ENCODE measurements at places on chromosomes 6 and 20.

- no peak for DNase-seq
These were observed 149.7 kb downstream of the AHI1 start for GRCh38 chr6:135347887-135348286.

DNA sequence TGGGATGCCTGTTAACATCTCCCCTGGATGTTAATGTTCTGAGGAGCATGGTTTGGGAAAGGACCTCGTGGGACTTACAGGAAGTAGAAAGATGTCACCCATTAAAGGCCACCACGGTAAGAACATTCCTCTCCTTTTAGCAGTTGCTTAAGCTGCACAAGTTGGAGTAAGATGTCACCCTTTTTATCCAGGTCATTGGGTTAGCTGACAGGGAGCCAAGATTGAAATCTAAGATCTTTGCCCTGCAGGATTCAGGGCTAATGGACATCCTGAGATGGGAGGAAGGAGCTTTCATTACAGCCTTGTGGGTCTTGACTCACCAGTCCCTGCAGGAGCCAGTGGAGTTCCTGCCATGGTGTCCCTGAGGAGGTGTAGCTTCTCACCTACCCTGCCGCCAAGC is 22.1 kb downstream of the PABPC1L start:
- DNase-seq, result no peak

- no peak for DNase-seq
These were observed 12.2 kb upstream of the TBC1D20 start for GRCh38 chr20:474581-474980.

DNA sequence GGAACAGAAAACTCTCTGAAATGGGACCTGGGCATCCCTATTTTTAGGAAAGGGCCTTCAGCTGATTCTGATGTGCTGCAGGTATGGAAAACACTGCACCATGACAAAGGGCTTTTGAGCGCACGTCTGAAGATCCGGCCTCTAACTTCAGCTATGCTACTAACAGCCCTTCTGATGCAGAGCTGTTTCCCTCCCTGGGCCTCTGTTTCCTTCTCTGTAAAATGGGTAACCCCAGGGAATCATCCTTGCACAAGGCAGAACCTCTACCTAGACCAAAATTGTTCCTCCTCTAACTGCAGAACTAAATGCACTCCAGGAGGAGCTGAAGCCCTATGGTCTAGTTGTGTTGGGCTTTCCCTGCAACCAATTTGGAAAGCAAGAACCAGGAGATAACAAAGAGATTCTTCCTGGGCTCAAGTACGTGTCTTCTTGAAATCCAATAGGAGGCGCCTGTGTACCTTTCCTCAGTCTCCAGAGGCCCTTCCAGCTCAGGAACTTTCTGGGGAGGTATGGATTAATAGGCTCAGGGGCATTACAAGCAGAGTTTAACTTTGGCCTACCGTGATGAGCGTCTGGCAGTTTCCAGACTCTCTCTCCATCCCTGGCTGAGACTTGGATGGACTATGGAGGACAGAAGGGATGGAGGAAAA is 5.9 kb downstream of the GPX5 start:
- no peak for DNase-seq

- DNase-seq, result no peak
These were observed 730.4 kb downstream of the C6orf118 start for GRCh38 chr6:164579035-164579434.

DNA sequence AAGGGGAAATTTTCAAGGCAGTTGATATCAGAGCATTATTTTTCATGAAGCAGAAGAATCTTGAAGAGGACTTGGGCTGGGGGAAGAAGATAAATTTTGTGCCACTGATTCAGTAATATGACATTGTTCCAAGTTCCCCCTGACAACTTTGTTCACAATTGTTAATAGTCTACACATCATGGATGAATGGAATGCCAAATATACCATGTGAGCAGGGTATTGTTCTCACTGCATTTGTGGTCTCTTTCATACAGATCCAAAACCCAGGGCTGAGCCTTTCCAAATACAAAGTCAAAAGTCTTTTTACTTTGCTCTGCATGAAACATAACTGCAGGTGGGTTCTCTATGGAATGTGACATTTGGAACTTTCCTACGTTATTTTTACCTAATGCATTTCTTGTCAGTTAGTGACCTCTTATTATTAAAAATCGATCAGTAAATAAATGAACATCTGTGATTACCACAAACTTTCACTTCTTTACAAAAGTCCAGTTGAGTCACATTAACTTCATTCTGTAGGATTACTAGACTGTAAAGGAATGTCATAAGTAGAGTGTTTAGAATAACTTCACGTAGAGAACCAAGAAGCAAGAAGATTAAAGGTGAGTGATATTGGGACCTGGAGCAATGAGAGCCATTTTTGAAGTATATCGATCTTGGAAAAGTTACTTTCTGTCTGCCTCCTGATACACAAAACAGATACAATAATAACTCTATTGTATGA is 100.9 kb downstream of the RCAN2 start:
- DNase-seq, result no peak

- DNase-seq, result peak; percentile 54
These were observed 200.6 kb downstream of the GMPR start for GRCh38 chr6:16438718-16439591.

GRCh38 chr6:38480036-38480435 is 159.7 kb downstream of the BTBD9 start:
- DNase-seq, result no peak

DNA sequence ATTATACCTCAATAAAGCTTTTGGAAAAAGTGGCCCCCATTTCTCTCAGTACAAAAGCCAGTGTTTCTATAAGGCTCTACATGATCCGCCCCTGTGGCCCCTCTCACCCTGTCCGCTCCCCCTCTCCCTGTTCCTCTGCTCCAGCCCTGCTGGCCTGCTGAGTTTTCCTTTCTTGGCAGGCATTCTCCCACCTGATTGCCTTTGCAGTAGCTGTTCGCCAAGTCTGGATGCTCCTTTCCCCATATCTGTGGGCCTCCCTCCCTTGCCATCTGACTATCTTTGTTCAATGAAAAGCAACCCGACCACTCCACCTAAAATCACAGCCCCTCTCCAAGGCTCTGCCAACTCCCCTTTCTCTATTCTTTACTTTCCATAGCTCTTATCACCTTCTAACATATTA is 33.2 kb downstream of the CDH22 start:
- DNase-seq, result no peak

GRCh38 chr6:84526631-84527030 is 237.8 kb downstream of the TBX18 start:
- peak; percentile 17 for DNase-seq

GRCh38 chr20:25249198-25249931 is 1.5 kb downstream of the PYGB start:
- DNase-seq, result no peak

- no peak for DNase-seq
These were observed 405.5 kb downstream of the UTRN start for GRCh38 chr6:144690666-144691065.

GRCh38 chr20:44973053-44973452 is 6.7 kb downstream of the STK4 start:
- DNase-seq, result no peak

GRCh38 chr6:116969211-116969863 is 92.3 kb downstream of the RFX6 start:
- peak; percentile 44 for DNase-seq

GRCh38 chr20:51029963-51030920 is 7.3 kb upstream of the KCNG1 start:
- no peak for DNase-seq

- no peak for DNase-seq
These were observed 21.4 kb downstream of the UBE3D start for GRCh38 chr6:83044091-83044768.

- DNase-seq, result no peak
These were observed 504.5 kb downstream of the HDGFL1 start for GRCh38 chr6:23073821-23074220.

DNA sequence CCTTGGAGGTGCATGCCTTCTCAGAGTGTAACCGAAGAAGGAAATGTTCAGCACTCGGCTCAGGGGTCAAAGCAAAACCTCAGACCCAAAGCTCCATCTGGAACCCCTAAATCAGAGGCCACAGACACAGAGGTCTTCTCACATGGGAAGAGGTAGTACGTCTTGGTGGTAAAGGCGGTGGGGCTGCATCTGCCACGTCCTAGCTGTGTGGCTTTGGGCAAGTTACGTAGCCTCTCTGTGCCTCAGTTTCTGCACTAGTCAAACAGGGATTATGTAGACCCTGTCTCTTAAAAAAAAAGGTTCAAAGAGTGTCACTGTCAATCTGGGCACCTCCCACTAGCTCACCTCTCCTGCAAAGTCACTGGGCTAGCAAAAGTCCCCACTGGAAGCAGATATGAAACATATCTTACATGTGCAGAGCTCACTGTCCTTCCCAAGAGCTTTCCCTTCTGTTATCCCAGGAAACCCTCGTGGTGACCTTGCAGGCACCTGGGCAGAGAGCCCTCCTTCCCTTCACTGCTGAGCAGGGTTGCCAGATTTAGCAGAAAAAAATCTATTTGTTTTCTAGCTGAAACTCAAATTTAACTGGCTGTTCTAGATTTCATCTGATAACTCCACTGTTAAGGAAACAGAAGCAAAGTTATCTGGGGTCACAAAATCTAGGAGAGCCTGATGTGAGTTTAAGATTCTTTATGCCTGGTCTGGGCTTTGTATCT is 18.0 kb upstream of the NAA20 start:
- no peak for DNase-seq

GRCh38 chr20:43178080-43178479 is 11.6 kb downstream of the PTPRT start:
- no peak for DNase-seq

- DNase-seq, result no peak
These were observed 6.9 kb downstream of the ABCC10 start for GRCh38 chr6:43434001-43434840.

DNA sequence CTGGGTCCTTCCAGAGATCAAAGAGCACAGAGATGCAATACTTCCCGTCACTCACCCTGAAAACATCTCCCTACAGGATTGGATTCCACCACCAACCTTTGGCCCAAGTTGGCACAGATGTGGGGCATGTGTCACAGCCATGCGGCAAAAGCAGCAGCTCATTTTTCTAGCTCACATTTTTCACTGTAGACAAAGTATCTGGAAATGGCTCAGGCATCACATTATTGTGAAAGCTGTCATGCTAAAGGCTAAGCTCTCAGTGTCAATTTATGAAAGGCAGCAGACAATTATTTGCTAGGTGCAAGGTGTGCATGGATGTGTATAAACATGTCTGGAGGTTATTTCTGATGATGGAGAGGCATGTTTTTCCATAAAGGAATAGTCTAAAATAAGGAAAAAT is 248.8 kb upstream of the PRND start:
- no peak for DNase-seq

- no peak for DNase-seq
These were observed 324.9 kb upstream of the CITED2 start for GRCh38 chr6:139699335-139699734.

DNA sequence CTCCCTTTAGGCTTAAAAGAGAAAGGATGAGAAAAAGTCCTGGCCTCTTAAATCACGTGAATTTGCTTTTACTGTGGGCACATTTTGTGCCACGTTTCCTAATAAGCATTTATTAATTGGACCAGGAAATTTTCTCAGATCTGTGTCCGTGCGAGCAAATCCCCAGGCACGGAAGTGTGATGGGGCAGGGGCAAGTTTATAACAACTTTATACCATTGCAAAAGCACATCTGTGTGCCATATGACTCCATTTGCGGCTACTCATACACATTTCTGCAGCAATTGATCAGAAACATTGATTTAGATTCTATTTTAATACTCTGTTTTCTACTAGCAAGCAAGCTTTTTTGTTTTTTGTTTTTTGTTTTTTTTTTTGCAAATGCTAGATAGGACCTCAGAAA is 373.2 kb downstream of the TAF4 start:
- DNase-seq, result no peak

GRCh38 chr20:48287021-48287494 is 501.8 kb upstream of the SULF2 start:
- DNase-seq, result no peak

- no peak for DNase-seq
These were observed 70.2 kb downstream of the GPR6 start for GRCh38 chr6:110048221-110048875.

DNA sequence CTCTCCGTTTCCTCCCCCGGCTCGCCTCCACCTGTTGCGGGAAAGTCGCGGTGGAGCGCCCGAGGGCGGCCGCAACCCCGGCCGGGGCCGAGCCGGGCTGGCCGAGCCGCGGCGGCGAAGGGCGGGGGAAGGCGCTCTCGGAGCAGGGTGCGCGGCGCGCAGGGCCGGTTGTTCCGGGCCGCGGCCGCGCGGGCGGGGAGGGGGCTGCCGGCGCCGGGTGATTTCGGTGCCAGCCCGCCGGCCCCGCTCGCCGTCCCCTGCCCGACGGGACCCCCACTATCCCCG is 235 bp downstream of the MAP7 start:
- DNase-seq, result no peak

DNA sequence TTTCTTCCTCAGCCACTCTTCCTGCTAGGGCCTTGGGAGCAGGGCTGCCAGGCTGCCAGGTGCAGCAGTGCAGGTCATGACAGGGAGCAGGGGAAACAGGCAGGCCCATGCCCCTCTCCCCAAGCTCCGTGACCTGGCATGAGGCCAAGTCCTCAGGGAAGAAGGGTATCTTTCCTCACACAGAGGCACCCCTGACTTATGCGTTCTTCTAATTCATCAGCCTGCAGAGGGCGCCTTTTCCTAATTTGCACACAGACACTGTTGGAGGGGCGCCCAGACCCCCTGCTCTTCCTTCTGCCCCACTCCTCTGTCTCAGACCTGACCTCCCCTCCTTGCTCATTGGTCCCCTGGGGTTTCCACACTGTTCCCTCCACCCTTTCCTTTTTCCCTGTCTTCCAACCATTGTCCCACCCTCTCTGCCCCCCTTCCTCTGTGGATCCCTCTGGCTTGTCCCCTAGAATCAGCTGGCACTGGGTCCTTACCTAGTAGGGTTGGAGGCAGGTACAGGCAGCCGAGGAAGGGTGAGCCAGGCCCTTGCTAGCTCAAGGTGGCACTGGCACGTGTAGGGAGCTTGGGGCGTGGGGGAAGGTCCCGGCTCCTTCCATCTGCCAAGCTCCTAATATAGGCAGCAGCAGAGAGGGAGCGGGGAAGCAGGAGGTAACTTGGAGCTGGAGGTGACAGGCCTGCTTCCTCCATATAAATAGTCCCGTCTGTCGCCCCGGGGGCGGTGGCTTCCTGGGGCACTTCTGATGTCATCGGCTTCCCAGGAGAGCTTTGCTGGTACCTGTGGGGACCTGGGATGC is 154.9 kb upstream of the MLN start:
- no peak for DNase-seq

DNA sequence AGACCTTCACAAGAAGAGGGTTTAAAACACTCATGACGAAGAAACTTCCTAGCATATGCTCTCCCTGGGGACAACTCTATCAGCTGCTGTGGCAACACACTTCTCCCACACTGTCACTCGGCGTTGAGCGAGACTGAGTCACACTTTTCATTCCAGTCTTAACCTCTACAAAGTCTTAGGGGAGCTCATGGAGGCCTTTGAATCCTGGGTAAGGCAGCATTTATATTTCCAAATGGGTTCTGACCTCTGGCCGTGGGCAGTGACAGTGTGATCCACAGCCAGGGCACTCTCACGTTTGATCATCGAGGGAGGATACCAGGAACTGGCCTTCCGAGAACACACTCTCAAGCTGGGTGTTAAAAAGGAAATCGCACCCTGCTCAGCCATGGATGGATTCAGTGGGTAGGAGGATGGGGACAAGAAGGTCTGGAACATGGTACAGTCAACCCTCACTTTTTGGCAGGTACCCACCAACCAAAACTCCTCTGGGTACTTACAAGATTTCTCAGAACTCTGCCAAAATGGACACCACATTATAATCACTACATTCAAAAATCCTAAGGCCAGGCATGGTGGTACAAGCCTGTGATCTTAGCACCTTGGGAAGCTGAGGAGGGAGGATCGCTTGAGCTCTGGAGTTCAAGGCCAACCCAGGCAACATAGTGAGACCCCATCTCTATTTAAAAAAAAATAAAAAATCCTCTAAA is 19.6 kb downstream of the RRBP1 start:
- DNase-seq, result peak; percentile 36

- DNase-seq, result no peak
These were observed 490 bp downstream of the JAG1 start for GRCh38 chr20:10673176-10673841.
